ENCODE measurements at places on chromosomes 6 and 20.

- peak; percentile 95 for DNase-seq
These were observed 109.8 kb downstream of the HFE start for GRCh38 chr6:26196846-26197635.

DNA sequence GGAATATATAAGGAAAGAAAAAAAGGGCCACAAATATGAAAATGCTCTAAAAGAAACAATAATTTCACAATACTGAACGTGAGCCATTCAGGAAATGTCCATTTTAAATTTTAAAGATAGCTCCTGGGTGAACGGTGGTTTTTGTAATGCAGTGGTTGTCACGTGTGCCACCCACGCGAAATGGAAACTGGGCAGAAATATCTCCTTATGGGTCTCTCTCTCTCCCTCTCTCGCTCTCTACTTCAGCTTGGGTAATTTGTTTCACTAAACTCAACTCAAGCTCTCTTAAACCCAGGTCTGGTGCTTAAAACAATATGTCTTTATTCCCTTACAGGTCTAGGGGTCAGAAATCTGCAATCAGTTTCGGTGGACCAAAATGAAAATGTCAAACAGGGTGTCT is 150.8 kb downstream of the OR2B2 start:
- no peak for DNase-seq

GRCh38 chr20:1509237-1509636 is 18.0 kb upstream of the SIRPB2 start:
- peak; percentile 21 for DNase-seq

- no peak for DNase-seq
These were observed 14.0 kb downstream of the EPB41L2 start for GRCh38 chr6:131048933-131049515.

DNA sequence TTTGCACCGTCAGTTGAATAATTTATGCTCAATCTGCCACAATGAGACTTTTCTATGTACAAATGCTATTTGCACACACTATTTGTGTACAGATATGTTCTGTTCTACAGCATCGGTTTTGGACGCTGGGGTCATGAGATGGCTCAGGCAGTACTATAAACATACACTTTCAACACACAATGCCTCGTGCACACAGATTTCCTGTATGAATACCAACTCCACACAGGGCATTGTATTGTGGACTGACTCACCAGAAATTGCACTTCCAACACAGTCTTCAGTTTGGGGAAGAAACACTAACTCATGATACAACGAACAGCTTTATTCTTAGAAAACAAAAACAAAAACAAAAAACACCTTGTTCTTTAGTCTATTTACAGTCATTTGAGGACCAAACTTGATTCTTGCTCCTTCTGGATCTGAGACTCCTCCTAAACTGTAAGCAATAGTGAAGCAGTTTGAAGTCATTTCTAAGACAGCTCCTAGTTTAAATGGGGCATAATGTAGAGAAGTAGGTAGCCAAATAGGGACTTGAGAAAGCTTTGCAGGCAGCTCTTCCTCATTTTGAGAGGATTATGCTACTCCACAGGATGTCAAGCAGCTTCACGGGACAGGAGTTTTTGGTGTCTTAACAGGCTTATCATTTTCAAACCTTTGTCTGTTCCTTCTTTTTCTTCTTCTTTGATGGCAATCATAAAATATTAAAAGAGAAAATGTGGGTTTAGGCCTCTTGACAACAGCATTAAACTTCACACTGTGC is 33.7 kb downstream of the GJA10 start:
- no peak for DNase-seq

DNA sequence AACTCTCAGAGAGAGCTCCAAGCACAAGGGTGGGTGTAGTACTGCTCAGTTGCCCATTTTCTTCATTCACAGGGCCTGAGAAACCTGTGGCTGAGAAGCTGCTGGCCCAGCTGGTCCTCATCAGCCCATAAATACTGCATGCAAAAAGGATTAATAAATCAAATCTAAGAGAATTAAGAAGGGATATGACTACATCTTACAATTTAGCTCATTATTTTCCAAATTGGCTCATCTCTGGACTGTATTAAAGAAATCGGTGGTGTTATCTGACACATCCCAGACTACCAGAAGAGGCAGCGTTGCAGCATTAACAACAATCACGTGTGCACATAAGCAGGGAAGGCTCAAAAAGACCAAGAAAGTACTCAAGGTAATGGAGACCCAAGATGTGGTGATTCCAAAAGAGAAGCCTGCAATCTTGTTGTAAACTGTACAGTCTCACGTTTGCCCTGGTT is 90.7 kb downstream of the CD24 start:
- no peak for DNase-seq

GRCh38 chr6:44043479-44044153 is 83.6 kb downstream of the MRPL14 start:
- DNase-seq, result no peak

DNA sequence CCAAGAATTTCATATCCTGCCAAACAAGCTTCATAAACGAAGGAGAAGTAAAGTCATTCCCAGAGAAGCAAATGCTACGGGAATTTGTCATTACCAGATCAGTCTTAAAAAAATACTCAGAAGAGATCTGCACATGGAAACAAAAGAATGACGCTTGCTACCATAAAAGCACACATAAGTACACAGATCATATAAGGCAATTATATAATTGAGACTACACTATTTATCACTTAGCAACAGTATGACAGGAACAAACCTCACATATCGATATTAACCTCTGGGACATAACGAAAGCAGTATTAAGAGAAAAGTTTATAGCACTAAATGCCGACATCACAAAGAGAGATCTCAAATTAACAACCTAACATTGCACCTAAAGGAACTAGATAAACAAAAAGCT is 67.6 kb upstream of the TMEM200A start:
- no peak for DNase-seq

DNA sequence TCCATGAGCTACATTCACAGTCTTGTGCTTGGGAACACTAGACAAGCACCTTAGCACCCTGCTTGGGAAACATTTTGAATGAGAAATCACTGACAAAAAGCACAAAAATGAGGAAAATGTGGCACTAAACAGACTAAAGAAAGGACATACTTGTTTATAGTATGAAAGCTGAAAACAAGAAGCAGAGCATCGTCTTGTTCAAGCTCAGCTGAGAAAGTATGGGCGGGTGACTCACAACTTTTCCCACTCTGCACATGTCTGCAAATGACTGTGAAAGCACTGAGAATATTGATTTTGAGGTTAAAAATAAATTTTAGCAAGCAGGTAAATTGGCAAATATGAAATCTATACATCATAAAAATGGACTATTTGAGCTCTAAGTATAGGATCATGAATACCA is 725.3 kb downstream of the COL12A1 start:
- DNase-seq, result no peak

DNA sequence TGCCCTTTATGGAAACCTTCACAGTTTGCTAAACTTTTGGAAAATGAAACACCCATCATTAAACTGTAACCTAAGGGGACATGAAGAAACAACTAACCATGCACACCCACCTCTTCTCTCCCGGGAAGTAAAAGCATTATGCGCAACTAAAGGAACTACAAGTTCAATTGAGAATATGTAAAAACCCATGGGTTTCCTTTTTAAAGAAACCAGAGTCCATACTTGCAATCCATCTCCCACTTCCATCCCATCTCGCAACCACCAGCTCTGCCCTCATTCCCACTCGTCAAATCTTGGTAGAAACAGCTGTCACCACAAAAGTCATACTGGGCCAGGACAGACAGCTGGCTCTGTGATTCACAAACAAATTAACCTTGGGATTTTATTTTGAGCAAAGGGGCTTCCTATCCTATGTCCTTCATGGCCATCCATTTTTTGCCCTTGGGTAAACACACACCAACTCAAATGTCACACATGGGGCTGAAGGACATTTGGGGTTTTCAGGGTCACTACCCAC is 81.5 kb downstream of the HAO1 start:
- no peak for DNase-seq

- DNase-seq, result no peak
These were observed 1.4 kb upstream of the TXNDC5 start for GRCh38 chr6:7912024-7912423.

GRCh38 chr6:2971420-2972218 is at the start of gene SERPINB6:
TSS of gene SERPINB6 (minus strand) at chr6:2971567. CDS start at chr6:2959332, 12,235 bp downstream.
- peak; percentile 30 for DNase-seq

DNA sequence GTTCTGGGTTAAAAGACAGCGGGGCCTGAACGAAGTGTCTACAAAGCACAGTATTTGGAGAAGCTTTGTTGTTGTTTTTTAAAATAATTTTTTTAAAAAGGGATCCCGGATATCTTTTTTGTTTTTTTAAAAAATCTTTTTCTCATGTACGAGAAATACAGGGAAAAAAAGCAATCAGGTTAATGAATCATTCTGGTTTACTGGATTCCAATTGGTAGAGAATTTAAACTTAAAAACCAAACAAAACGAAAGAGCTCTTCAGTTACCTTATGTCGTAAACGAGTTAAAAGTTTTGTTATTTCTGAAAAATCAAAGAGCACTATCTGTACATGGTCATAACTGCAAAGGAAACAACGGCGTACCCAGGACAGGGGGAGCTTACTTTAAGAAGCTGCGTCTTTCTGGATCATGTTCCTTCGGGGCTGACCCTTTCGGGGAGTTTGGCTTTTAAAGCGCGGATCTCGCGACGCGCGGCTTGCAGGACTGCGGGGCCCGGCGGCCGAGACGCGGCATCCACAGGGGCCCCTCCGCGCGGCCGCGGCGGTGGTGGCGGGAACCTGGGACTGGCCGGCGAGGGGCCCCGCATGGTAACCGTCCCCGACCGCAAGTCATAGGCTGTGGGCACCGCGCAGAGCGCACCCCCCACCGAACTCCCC is 927 bp downstream of the IL20RA start:
- DNase-seq, result no peak

DNA sequence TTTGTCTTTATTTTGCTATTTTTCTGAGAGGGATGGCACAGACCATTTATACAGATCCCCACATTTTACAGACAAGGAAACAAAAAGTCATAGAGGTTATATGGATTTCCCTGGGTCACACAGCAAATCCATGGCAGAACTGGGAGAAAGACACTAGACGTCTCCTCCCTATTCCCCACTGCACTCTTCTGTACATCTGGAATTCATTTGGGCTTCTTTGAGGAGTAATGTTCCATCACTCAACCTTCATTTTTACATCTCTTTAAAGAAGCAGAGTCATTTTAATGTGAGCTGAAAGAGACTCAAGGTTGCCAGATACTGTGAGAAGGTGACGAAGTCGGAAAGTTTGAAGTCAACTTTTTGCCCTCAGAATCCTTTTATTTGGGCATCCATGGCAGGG is 207.3 kb downstream of the OTOR start:
- no peak for DNase-seq

- no peak for DNase-seq
These were observed 857 bp downstream of the TAP2 start for GRCh38 chr6:32837651-32838113.

GRCh38 chr20:64037498-64038213 is 1.7 kb downstream of the C20orf204 start:
- peak; percentile 43 for DNase-seq

GRCh38 chr20:53847139-53847836 is 223.1 kb downstream of the BCAS1 start:
- DNase-seq, result peak; percentile 48

- DNase-seq, result no peak
These were observed 261.5 kb downstream of the SLC24A3 start for GRCh38 chr20:19473922-19474286.

- DNase-seq, result no peak
These were observed 23.9 kb downstream of the RALY start for GRCh38 chr20:34017610-34018009.

DNA sequence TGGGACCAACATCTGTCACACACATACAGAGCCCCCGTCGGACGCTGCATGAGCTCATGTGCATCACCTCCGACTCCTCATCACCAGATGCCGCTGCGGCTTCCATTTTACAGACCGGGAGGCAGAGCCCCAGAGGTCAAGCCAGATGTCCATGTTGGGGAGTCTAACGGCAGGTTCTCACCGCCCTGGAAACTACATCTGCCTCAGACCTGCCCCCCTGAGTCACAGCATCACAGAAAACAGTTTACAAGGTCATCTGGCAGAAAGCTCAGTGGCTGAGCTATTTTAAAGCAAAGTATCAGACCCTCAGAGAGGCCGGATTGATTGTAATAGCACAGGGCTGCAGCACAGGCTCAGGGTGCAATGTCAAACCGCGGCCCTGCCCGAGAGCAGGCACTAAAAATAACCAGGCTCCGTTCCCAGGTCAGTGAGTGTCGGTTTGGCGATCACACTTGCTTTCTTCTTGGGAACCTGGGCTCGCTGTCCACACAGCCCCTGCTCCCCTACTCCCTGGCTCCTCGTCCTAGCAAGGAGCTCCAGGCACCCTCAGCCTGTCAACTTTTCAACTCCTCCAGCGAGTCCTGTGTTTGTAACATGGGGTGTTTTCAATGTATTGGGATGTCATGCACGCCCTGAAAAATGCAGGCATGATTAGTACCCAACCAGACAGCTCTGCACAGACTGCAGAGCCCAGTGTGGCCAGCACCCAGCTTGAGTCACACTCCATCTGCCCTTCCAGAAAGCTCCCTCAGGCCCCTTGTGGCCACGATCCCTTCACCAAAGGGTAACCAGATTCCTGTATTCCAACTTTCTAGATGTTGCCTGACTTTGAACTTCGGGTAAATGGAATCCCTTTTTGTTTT is 264.5 kb downstream of the CDH4 start:
- DNase-seq, result no peak

- no peak for DNase-seq
These were observed 18.8 kb upstream of the CNR1 start for GRCh38 chr6:88184921-88185320.

DNA sequence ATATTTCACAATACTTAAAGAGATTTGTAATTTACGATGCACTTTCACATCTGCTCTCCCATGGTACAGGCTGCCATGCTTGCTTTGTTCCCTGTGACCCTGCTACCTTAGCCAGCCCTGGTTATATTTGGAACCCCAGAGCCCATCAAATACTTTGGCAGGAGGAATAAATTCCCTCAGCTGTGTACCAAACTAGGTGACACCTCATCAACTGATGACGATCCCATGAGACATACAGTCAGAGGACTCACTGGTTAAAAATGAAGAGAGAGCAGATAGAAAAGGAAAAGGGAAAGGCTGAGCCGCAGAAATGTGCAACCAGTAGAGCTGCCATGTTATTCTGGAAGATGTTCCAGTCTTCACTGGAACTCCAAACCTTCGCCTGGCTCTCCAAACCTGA is 120.0 kb downstream of the SIM1 start:
- DNase-seq, result no peak

DNA sequence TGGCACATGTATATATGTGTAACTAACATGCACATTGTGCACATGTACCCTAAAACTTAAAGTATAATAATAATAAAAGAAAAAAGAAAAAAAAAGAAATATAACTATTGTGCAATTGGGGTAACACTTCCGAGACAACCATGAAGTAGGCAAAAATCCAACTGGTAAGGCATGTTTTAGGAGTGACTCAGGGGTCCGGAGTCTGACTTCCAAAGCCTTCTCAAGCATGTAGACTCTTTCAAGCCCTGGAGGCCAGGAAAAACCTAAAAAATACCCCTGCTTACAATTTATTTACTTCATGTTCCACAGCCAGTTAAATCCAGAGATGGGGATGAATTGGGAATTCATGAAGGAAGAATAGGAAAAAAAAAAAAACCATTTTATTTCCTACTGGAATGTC is 161.3 kb upstream of the PHACTR1 start:
- no peak for DNase-seq

Data from activated CD4-positive, alpha-beta T cell treated with anti-CD3 and anti-CD28 coated beads, Interleukin-2, Interleukin-6, amounts not matched to agents 100 ng/mL and 50 ng/mL, durations not matched to agents 16 hours and 8 hours (primary cell).